Stimulated activated naive CD4-positive, alpha-beta T cell treated with Interleukin-2 at 50 U/mL for 16 hours (primary cell): ENCODE measurements at places on chromosomes 1 and 21.

DNA sequence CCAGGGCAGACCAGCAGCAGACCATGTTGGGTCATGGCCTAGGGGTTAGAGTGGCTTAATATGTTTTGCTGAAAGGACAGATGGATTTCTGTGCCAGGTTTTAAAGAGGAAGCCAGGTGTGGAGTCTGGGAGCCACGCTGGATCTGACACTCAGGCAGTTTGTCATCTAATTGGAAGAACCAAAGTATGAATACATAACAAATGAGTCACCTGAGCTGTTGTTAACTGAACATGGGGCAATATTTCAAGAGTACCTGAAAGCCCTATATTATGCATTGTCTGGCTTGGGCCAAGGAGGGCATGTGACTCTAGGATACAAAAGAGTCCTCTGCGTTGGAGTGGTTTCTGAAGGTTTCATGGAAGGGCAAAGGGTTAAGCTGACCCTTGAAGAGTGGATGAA lies 70.6 kb downstream of the LMO4 start:
- no peak for DNase-seq

DNA sequence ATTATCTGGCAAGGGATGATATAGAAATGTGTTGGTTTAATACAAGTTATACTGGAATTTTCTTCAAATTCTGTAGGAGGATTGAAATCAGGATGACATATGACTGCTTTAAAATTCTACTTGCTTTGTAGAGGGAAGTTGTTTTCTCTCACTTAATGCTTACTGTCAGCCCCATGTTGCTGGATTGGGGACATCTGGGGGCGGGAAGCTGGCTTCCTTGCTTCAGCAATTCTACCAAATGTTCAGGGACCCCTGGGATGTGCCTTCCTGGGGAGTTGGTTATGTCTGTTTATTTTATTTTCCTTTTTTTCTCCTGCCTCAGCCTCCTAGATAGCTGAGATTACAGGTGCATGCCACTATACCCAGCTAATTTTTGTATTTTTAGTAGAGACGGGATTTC lies 63.5 kb downstream of the CNIH3 start:
- DNase-seq, result no peak

DNA sequence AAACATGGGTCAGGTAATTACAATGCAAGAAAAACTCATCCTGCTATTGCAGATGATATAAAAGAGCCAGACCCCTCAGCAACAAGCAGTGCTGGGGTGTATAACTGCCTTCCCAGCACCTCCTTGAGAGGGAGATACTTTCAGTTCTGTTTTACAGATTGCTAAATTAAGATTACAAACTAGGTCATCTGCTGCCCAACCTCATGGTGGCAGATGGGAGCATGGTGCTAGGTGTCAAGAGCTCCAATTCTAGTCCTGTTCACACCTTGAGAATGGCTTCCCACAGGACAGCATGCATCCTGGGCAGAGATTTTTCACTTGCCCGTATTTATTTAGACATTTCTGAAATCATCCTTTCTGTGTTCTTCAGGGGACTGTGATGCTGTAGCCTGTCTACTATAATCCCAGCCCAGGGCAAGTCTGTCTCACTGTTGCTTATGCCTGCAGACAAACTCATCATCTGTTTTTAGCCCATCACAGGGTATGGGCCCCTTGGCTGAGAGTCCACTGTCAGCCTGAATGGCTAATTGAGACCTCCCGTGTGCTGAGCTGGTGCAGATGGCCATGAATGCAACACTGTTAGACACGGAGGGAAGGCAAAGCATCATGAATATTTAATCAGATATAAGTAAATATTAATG lies 40.2 kb upstream of the PBX1 start:
- DNase-seq, result no peak

GRCh38 chr1:25869909-25870606 lies 5.5 kb downstream of the PAQR7 start:
- DNase-seq, result no peak

GRCh38 chr1:229461032-229461668 lies 27.3 kb upstream of the ACTA1 start:
- DNase-seq, result no peak

- DNase-seq, result peak; percentile 36
Measured at GRCh38 chr1:45512641-45513054, 9.0 kb downstream of the PRDX1 start.

DNA sequence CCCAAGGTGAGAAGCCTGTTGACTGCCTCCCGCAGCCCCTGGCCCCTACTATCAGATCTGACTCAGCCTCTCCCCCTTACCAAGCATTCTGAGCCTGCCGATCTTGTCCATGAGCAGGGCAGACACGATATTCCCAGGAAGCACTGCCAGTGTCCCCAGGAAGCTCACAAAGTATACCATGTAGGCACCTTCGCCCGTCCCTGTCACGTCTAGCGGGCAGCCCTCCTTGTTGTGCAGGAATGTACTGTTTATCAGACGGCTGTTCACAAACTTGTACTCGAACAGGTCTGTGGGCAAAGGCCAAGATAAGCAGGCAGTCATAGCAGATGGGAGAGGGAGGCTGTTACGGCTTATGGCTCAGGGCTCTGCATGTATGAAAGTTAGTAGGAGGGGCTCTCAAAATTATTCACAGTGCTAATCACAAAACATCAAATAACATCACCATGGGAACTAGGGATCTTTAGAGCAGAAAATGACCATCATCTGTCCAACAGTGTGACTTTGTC lies 7.3 kb downstream of the BOLA1 start:
- no peak for DNase-seq

GRCh38 chr1:21669258-21670058 lies at the start of gene RAP1GAP:
TSS of gene RAP1GAP (minus strand) at chr1:21669357. CDS start at chr1:21620032, 49,325 bp downstream.
- no peak for DNase-seq

GRCh38 chr1:76074321-76075187 lies at the start of gene ST6GALNAC3:
TSS of gene ST6GALNAC3 (plus strand) at chr1:76074746.
- peak; percentile 69 for DNase-seq

GRCh38 chr1:66984491-66984890 lies 59.7 kb downstream of the MIER1 start:
- DNase-seq, result no peak

- DNase-seq, result no peak
Measured at GRCh38 chr1:175717610-175718540, 25.5 kb downstream of the TNR start.

- peak; percentile 33 for DNase-seq
Measured at GRCh38 chr1:1079408-1080121, 5.5 kb upstream of the RNF223 start.

DNA sequence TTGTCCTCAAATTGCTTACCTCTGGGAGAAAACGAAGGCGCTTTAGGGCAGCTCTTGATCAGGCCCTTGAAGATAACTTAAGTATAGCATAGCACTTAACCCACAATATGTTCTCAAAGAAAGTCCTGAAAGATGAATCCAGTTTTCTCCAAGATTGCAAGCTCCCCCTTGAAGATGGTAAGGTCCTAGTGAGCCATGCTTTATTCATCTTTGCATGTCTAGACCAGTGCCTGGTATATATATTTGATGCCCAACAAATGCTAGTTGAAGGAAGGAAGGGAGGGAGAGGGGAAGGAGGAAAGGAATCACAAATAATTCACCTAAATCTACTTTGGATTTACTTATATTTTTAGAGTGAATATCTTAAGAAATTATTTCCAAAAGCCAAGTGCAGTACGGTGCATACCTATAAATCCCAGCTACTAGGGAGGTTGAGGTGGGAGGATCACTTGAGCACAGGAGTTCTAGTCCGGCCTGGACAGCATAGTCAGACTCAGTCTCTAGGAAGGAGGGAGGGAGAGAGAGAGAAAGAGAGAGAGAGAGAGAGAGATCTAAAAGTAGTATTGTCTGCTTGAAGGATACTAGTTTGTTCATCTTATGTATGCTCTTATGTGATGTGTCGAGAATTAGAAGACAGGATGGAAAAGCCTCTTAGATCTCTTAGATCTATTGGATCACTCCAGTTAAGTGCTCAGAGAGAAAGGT lies 25.0 kb downstream of the PBX1 start:
- DNase-seq, result no peak

GRCh38 chr1:71548398-71548890 lies 467.6 kb upstream of the ZRANB2 start:
- no peak for DNase-seq

- DNase-seq, result peak; percentile 64
Measured at GRCh38 chr1:161182214-161182613, 4.9 kb upstream of the B4GALT3 start.

- no peak for DNase-seq
Measured at GRCh38 chr1:197761654-197762053, 13.6 kb downstream of the DENND1B start.

DNA sequence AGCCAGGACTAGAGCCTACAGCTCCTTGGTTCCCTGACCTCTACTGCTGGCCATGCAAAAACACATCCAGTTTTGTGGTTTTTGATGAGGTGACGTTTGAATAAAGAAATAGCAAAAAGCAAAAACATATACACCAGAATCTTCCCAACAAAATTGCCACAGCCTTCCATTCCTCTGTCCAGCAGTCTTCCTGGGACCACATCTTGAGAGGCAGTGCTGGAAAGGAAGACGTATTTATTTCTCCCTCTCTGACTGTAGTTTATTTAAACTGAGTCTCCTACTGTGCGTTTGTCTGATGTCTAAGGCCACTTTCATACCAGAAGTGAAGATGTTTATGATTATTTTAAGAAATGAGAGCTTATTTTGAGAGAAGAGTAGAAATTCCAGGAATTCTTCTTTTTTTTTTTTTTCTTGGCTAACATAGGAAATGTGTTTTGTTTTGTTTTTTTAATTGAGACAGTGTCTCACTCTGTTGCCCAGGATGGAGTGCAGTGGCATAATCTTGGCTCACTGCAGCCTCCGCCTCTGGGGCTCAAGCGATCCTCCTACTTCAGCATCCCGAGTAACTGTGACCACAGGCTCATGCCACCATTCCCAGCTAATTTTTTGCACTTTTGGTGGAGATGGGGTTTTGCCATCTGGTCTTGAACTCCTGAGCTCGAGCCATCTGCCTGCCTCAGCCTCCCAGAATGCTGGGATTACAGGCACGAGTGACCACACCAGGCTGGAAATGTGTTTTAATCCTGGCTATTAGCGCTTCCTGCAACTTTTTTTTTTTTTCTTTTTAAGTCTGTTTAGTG lies 118.5 kb downstream of the ITSN1 start:
- no peak for DNase-seq

GRCh38 chr1:61435226-61435625 lies 289.7 kb downstream of the TM2D1 start:
- no peak for DNase-seq

GRCh38 chr1:17616731-17617279 lies 77.3 kb downstream of the ARHGEF10L start:
- DNase-seq, result no peak

DNA sequence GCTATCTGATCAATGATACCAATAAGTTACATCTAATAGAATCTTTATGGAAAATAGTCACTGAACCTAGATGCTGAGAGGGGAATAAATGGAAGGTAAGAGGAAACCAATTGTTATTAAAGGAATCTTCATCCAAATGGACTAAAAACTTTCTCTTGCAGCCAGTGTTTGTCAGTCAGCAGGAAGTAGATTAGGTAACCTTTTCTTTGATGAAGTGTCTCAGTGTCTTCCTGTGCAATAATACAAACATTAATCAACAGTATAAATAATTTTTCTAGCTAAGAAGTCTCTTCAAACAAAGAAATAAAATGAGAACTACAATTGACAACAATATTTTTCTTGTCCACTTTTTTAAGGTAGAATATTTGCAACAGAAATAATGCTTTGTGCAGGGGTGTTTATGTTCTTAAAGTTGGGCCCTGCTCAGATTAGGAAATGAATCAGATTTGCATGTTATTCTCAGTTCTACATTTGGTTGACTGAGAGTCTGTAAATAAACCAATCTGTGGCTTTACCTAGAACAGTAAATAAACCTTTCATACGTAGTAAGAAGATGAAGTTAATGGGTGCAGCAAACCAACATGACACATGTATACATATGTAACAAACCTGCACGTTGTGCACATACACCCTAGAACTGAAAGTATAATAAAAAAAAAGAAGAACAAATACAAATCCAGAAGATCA lies 391.4 kb downstream of the MRPL39 start:
- DNase-seq, result no peak

DNA sequence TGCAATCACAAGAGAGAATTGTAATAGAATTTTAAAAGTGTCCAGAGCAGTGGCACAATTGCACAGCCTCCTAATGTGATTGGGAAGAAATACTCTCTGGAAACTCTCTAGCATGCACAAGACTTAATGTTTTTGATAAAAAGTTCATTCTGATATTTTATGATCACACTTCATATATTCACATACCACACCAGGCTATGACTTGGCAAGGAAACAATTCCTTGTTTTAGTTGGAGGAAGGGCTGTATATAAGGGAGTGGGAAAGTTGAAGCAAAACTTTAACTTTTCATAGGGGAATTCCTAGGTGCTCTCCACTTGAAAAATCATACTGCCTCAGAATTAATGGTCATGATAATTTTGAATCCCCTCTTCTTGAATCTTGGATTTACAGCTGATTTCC lies 61.5 kb upstream of the ASB17 start:
- no peak for DNase-seq

- DNase-seq, result no peak
Measured at GRCh38 chr1:17516303-17517214, 22.9 kb upstream of the ARHGEF10L start.

DNA sequence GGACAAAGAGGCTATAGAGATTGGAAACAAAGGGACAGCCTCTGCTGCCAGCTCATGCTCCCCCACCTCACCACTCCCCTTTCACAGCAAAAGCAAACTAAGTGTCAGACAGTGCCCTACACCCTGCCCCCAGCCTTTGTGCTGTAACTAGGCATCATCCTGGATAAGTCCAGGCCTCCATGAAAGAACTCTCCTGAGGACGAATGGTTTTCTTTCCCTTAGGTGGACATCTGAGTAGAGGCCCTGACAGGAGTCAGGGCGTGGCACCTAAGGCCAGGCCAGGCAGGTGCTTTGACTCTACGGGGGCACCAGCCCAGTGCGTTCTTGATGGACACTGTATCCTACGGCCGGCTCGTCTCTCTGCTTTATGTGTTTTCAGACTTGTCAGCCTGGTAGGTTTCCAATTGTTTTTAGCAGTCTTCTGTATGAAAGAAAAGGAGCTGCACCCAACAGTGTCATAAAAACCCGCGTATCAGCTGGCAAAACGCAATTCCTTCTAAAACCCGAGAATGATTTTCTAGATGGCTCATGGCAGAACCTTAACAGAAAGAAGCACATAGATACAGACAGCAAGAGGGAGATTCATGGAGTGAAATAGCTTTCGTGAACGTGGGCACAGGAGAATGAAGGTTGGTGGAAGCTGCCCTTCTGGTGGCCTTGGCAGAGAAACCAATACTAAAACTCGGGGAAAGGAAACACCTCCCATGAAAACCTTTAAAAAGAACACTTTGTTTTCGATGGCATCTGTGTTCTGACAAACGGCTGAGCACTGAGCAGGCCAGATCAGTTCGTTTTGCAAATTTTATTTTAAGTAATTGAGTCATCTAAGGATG lies 51.7 kb upstream of the AJAP1 start:
- DNase-seq, result no peak

DNA sequence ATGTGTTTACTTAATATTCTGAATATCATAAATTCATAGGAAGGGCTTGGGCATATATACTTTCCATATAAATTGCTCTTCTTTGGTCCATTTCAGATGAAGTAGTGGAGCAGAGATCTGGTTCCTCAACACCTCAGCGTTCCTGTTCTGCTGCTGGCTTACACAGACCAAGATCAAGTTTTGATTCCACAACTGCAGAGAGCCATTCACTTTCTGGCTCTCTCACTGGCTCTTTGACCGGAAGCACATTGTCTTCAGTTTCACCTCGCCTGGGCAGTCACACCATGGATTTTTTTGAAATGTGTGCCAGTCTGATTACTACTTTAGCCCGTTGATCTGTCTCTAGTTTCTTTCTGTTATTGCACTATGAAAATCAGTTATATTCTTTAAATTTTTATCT lies 62.3 kb downstream of the PRKAA2 start:
- no peak for DNase-seq
